ENCODE measurements at places on chromosomes 13 and 19. TPM values are rescaled to one million over a fixed set of nuclear protein-coding genes. Genes with fewer than 3 reads are reported as not detected.
A peak's percentile ranks its signal among the peaks of the same experiment; 100 is the strongest.

GRCh38 chr13:73081256-73081915 lies 22.6 kb downstream of the KLF5 start:
- DNase-seq = no peak

- DNase-seq = no peak
Observed at GRCh38 chr13:80173224-80173623, 167.7 kb downstream of the SPRY2 start.

DNA sequence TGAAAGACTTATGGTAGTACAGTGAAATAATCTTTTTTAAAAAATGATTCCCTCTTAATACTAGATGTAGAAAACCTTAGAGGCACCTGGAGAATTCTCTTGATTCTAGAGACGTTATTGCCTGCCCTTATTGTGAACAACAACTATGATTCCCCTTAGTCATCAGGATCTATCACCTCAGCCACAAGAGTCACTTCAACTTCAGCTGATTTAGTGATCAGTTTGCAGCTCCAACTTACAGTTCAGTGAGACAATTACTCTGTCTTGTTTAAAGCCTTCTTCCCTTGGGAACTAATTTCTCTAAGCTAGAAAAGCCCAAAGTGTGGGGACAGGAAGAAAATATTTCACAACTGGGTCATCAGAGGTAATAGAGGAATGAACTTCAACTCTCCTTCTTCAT lies 254.3 kb upstream of the SLITRK1 start:
- no peak for DNase-seq

Gene VASP
- total RNA-seq = 82.7 TPM

DNA sequence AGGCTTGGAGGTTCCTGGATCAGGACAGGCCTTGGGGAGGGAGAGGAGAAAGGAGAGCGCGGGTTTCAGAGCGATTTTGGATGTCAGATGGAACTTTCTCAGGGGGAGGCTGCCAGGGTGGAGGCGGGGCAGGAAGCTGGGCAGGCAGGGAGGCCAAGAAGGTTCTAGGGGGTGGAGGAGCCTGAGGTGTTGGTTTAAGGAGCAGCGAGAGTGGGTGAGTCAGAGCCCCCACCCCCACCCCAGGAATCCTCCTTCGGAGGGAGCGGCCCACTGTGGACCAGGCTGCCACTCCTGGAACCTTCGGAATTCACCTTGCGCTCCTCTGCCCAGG lies 15.9 kb upstream of the NOP53 start:
- peak; percentile 75 for DNase-seq

GRCh38 chr13:23372264-23372906 lies 61.1 kb downstream of the SACS start:
- DNase-seq = no peak

DNA sequence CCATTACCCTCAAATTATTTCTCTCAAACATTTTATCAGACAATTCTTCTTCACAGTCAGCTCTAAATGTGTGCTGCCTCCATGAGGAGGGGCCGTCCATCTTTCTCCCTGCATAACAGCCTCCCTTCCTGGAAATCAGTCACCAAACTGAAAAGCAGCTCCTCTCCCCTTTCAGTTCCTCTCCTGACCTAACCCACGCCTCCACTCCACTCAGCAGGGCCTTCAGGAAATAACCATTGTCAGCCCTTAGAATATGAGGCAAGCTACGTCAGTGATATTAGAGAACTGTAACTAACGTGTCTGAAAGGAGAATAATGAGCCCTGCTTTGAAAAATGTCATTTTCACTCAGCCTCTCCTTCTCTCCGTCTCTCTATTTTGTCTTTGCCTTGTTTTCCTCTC lies 116.2 kb downstream of the OLFM4 start:
- no peak for DNase-seq
